Pulmonary artery endothelial cell (primary cell): ENCODE measurements at places on chromosomes 1 and 21.

GRCh38 chr1:94993931-94994645 lies 67.2 kb upstream of the CNN3 start:
- no peak for DNase-seq

DNA sequence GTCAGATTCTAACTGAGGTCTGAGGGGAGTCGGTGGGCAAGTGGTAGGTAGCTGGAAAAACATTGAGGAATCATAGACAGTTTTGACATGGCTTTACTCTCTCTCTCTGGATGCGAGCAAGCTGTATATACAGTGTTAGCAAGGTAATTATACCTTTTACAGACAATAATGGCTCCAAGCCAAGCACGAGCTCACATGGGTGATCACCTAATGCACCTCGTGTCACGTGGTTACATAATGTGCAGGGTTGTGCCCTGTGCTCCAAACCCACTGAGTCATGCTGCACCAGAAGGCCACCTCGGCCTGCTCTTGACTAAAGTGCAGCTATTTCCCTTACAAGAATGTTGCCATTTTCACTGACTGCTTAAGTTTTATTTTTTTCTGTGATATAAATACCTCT lies 7.6 kb upstream of the CLCA2 start:
- DNase-seq: no peak

- DNase-seq: no peak
These were observed 159.1 kb downstream of the BRINP2 start for GRCh38 chr1:177329871-177330270.

DNA sequence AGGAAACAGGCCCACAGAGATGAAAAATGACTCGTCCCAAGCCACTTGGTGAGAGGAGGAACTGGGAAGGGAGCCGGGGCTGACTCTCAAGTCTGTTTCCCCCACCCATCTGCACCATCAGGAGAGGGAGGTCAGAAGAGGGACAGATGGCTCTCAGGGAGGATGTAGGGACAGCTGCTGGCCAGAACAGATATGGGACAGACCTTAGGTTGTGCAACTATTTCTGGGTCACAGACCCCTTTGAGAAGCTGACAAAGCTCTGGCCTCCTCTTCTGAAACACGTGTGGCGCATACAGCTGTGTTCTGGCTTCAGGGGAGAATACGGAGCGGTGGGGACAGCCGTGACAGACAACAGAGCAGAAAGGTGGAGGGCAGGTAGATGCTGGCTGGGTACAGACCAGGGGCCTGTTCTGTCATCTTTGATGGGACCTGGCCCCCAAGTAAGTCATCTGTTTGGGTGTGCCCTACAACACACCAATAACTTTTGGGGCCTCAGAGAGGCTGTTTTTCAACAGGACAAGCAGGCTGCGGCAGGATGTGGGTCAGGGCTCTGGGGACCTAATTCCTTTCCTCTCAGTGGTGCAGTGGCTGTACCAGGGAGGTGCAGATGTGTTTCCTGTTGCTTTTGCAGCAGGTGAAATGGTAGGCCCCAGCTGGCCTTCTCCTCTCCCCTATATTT lies 7.3 kb downstream of the SH3BGRL3 start:
- no peak for DNase-seq

DNA sequence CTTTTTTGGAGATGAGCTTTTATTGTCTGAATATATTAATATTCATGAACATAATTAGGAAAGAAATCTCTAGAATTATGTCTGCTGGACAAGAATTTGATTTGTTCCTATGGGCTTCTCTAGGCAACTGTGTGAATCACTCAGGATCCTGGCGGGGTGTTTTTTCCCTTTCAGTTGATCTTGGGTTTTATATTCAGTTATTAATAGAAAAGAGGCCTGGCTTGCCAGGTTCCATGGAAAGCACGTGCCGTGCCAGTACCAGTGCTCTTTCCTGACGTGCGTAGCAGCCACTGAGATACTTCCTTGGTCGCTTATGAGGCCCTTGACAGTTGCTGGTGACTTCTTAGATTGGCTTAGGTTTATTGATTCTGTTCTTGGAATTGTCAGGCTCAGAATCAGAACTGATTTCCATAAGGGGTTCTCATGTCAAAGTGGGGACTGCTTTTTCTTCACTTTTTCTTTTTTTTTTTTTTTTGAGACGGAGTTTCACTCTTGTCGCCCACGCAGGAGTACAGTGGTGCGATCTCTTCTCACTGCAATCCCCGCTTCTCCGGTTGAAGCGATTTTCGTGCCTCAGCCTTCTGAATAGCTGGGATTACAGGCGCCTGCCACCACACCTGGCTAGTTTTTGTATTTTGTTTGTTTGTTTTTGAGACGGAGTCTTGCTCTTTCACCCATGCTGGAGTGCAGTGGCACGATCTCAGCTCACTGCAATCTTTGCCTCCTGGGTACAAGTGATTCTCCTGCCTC lies 48.7 kb upstream of the KIF1B start:
- DNase-seq: no peak

GRCh38 chr1:29550119-29550841 lies 314.0 kb downstream of the PTPRU start:
- DNase-seq: no peak

GRCh38 chr1:116891396-116892079 lies 18.2 kb upstream of the PTGFRN start:
- no peak for DNase-seq

- DNase-seq: peak; percentile 8
These were observed 45.3 kb downstream of the HHAT start for GRCh38 chr1:210373878-210374599.
